HCEC 1CT (cell line): ENCODE measurements at places on chromosomes 3 and 15.

DNA sequence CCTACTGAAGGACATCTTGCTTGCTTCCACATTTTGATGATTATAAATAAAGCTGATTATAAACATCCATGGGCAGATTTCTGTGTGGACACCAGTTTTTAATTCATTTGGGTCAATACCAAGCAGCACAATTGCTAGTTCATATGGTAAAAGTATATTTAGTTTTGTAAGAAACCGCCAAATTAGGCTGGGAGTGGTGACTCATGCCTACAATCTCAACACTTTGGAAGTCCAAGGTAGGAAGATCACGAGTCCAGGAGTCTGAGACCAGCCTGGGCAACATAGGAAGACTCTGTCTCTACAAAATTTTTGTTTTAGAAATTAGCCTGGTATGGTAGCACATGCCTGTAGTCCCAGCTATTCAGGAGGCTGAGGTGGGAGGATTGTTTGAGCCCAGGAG lies 52.6 kb upstream of the ABHD2 start:
- no peak for DNase-seq

DNA sequence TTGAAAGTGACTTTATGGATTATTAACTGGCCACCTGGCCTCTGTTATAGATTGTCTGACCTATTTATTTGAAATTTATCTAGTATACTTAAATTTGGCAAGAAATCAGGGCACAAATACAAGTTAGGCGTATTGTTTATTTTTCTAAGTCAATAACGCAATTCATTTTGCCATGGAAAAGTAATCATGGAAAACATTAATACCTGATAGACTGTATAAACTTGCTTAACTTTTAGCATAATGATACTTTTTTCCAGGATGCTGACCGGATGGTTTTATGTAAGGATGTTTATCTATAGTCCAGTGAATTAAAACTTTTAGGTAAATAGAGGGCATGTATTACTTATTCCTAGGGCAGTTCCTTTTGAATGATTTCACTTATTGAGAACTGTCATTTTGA lies 20.2 kb downstream of the FNDC3B start:
- DNase-seq: no peak

DNA sequence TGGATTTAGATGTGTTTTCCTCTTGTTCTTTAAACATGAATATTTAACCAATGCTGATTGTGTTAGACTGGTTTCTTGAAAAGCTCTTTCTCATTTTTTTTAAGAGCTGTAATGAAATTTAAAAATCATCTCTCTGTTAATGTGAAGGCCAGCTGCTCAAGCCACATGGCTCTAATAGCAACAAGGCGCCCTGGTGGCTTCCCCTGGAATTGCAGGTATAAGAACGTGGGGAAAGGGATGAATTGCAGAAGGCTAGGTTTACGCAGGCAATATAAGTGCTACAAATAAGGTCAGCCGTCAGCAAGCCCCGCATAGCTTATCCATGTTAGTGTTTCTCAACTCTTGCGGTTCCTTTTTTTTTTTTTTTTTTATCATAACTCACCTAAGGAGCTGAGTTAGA lies 108.5 kb downstream of the SAMMSON start:
- DNase-seq: no peak

- DNase-seq: no peak
Measured at GRCh38 chr3:67832817-67833216, 178.4 kb upstream of the SUCLG2 start.

- peak; percentile 44 for DNase-seq
Measured at GRCh38 chr3:131705558-131706051, 202.8 kb upstream of the MRPL3 start.

GRCh38 chr3:119800844-119801243 lies 18.9 kb downstream of the NR1I2 start:
- no peak for DNase-seq

- DNase-seq: no peak
Measured at GRCh38 chr15:96054621-96055020, 275.9 kb upstream of the NR2F2 start.

DNA sequence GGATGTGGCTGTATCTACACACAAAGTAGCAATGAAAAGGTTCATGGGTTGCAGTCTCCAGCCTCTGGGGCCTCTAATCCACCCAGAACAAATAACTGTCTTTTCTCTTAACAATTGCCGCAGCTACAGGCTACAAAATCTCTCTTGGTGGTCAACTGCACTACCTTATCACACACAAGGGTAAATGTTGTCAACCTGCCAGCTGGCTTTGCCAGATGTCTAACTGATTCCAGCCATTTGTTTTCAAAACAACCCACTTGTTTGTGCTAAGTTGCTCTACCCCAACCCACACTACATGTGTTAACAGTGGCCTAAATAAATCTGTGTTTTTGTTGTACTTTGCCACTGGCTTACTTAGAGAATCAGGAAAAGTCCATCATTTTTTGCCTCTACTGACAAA lies 447.3 kb downstream of the TAFA4 start:
- no peak for DNase-seq

DNA sequence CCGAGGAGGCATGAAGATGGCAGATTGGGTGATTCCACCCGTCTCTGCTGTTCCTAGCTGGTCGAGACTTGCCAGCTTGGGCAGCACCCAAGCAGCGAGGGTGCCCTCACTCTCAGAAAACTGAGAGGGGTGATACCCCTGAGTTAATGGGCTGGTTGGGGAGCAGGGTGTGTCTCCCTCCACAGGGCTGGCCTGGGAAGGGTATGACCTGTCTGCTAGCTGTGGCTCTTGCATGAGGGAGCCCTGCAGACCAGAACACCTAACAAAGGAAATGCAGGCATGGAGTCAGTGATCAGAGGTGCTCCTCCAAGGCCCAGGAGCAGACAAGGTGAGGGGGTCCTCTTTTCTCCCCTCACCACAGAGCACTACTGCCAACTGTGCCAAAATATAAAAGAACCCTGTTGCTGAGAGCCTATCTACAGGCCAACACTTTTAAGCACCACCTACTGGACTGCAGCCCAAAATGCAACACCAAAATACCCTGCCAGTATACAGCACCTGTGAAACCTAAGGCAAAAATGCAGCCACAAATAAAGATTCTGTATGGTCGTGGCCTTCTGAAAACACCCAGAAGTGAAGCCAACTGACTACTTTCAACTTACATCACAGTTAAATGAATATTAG lies 35.8 kb upstream of the PPM1L start:
- DNase-seq: no peak

DNA sequence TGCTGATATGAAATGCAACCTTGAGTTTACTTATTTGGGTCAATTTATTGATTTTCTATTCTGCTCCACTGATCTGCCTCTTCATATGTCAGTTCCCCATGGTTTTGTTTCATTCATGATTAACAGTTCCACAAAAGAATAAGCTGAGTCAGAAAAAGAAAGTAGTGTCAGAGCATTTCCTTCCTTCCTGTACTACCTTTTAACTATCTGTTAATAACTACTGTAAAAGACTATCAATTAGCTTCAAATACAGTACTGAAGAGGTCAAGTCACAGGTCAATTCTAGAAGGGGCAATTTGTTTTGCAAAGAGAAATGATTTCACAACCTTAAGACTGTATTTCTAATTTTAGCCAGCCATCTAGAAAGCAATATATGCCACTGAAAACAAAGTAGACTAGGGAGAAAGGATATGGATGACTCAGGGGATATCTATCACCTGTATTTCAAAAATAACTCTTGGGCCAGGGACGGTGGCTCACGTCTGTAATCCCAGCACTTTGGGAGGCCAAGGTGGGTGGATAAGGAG lies 129.5 kb downstream of the TFDP2 start:
- DNase-seq: no peak

GRCh38 chr3:27900316-27900715 lies 178.2 kb upstream of the EOMES start:
- DNase-seq: no peak

GRCh38 chr3:11287404-11287803 lies 15.2 kb downstream of the ATG7 start:
- no peak for DNase-seq

DNA sequence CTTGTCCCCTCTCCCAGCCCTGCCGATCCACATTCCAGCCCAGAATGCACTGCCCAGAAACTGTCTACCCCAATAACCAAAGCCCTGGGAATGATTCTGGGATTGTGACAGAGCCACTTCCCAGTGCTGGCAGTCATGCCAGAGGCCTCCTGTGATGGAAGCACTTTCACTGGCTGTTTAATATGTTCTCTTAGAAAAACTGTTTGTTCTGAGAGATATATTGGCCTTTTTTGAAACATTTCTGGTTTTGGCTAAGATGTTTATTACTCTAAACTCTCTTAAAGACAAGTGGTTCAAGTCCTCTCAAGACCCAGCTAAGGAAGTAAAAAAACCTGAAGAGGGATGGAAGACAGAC lies 74.0 kb upstream of the HACD2 start:
- no peak for DNase-seq

DNA sequence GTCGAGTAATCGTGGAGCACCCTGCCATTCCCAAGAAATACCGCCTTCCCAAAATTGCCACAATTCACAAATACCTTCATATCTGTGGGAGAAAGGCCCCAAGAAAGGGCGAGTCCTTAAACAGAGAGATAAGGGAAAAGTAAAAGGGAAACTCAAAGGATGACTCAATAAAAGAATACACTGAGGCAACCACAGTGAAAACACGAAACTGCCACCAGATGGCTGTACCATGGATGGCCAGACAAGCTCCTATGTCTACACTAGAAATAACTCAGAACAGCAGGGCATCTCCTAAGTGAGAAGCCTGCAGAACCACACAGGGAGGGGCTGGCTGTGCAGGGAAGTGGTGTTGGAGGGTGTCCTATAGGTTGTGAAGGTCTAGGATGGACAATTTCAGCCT lies 25.0 kb downstream of the SRGAP3 start:
- DNase-seq: peak; percentile 2

DNA sequence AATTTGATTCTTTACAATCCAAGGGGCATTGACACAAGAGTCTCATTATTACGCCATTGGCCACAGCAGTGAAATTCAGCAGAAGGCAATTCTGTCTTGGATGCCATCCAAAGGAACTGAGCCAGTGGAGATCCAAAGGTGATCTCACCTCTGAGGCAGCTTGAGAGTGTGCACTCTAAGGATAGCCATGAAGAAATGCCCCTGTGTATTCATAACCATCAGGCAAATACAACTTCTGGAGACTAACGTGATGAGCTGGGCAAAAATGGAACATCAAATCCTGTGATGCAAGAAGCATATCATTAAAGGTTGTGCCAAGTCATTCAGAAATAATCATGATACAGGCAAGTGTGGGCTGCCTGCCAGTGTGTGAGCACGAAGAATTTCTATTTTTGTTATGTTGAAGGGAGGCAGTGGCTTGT lies 41.4 kb downstream of the ROBO2 start:
- DNase-seq: peak; percentile 69

DNA sequence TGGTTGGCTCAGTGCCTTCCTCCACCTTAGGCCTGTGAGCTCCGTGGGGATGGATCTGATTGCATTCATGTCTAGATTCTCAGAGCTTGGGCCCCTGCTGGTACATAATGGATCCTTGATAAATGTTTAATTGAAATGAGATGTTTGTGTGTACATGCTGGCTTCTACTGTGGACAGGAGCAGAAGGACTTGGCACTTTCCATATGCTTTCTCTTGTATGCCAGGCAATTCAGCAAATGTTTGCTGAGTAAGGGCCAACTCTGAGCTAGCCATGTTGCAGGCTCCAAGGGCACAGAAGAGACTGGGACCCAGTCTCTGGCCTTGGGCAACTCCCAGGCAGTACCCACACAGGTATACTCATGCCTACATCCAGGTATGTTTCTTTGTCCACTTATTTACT lies 67.0 kb downstream of the RAB11A start:
- DNase-seq: no peak

GRCh38 chr3:13947912-13948311 lies 68.0 kb upstream of the WNT7A start:
- no peak for DNase-seq

DNA sequence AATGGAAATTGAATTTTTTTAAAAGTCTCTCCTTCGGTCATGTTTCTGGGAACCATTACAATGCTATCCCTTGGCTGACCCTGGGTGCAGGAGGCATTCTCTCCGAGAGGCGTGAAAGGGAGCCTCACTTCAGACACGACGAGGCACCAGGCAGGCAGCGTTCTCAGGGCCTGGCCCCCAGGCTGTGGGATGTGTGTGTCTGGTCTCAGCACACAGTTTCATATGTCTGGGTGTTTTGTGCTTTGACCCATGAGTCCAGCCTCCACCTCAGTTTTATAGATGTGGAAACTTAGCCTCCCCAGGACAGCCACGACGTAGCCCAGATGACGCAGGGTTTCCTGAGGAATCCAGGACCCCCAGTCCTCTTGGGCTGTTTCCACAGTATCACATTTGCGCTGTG lies 34.0 kb downstream of the FGD5 start:
- DNase-seq: no peak

DNA sequence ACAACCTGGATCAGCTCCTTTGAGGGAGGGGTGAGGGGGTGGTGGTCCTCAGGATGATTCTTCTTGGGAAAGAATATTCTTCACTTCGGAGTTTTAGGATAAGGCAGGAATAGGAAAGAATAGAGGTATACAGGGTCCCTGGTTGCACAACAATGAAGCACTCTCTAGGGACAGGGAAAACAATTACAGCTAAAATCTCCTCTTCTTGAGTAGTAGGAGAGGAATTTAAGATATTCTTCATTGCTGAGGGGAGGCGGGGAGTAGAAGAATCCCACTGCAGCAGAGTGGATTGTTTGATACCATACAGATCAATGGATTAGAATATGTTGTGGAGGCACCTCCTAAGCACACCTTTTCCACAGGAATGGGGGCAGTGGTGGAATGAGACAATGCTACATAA lies 20.5 kb downstream of the SLC9C1 start:
- no peak for DNase-seq

- no peak for DNase-seq
Measured at GRCh38 chr3:117790235-117790987, 1080.8 kb downstream of the TUSC7 start.

DNA sequence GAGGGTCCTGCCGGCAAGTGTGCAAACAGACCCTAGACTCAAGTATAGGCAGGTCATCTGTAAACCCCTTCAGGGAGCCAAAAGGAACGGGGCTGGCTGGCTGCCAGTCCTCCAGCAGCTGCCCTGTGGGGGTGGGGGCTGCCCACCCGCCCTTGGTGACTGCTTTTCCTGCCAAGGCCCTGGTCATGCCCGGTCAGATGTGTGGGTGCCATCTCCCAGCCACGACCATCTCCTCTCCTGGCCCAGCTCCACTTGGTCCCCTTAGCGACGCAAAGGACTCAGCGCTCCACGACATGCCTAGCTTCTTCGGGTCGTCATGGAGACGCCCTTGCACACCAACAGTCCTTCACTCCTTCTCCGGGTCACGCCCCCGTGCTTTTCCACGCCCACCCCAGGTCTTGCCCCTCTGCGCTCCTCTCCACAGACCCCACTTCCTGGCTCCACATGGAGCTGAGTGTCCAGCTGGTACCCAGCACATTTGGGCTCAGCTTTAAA lies 2.4 kb downstream of the MUC4 start:
- DNase-seq: no peak

DNA sequence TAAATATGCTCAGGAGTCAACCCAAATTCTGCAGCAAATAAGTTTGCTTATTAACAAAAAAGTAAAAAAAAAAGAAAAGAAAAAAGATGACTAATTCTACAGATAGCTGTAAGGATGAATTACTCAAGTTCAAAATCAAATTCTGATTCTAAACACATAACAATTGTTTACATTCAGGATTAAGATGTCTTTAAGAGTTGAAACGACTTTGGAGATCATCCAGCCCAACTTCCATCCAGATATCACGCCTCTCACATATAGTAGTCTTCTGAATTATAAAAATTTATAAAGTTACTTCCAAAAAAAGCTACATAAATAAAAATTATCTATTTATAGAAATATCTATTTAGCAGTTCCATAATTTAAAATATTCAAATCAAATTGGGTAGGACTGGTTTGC lies 39.8 kb downstream of the GYG1 start:
- peak; percentile 29 for DNase-seq

- DNase-seq: no peak
Measured at GRCh38 chr15:80252121-80252518, at the start of gene CTXND1. CTXND1 (minus strand) TSS chr15:80252213; CDS start chr15:80201949, 50,264 bp downstream.
